Iris pigment epithelial cell (primary cell): ENCODE measurements at places on chromosomes 11 and 22.

DNA sequence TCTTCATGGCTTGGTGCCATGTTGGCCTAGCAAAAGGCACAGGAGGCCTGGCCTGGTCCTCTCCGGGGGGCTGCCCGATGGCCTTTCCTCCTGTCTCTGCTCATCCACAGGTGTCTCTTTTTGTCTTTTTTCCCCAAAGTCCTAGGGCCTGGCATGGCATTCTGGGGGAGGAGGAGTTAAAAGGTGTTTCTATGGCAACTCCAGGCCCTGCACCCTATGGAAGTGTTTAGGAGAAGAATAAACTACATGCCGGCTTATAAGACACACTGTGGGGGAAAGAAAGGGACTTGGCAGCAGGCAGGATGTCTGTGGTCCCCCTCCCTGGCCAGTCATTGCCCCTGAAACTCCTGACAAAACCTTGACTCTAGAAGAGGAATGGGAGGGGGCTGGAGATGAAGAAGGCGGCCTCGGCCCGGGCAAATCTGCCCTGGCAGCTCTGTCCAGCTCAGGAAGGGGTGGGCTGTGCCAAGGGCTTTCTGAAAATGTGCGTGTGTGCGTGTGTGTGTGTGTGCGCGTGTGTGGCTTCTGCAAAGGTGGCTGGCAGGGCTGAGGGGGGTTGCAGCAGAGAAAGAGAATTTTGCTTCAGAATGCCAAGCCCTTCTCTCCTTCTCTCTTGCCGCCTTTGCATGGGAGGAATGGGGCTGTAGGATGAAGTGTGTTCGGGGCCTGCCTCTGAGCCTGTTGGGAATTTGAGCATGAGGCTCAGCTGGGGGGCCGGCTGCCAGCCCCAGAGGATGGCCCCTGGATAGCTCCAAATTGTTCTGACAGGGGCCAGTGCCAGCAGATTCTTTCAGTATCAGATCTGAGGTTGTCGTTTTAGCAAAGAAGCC lies 3.2 kb downstream of the TIMP3 start:
- DNase-seq: no peak

DNA sequence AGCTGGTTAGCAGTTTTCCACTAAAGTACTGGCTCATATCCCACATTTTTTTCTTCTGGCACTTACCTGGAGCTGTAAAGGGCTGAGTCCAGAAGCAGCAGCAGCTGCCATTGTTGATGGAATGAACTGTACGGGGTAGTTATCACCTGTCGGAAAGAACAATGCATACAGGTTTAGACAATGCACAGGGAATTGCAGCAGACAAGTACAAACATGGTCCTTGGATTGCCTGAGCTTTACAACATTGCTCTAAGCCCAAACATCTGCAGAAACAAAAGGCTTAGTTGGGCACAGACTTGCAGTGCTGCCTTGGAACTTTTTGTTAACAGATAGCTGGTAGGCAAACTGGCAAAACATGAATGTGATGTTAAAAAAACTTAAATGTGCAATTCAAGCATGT lies 258.8 kb downstream of the SOX6 start:
- DNase-seq: no peak

DNA sequence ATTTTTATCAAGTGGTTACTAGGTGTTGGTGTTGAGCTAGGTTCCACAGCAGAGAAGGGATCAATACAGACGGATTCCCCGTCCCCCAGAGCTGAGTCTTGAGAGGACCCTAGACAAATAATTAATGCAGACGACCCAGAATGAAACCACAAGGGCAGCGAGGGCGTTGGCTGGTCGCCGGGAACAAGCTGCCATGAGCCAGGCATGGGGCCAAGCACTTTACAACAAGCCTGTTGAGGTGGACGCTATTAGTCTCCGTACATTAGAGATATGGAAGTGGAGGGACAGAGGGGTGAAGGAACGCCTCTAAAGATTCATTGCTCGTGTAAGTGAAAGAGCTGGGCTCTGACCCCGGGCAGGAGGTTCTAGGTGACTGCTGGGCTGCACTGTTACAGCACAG lies 77.1 kb upstream of the EIF3D start:
- no peak for DNase-seq

DNA sequence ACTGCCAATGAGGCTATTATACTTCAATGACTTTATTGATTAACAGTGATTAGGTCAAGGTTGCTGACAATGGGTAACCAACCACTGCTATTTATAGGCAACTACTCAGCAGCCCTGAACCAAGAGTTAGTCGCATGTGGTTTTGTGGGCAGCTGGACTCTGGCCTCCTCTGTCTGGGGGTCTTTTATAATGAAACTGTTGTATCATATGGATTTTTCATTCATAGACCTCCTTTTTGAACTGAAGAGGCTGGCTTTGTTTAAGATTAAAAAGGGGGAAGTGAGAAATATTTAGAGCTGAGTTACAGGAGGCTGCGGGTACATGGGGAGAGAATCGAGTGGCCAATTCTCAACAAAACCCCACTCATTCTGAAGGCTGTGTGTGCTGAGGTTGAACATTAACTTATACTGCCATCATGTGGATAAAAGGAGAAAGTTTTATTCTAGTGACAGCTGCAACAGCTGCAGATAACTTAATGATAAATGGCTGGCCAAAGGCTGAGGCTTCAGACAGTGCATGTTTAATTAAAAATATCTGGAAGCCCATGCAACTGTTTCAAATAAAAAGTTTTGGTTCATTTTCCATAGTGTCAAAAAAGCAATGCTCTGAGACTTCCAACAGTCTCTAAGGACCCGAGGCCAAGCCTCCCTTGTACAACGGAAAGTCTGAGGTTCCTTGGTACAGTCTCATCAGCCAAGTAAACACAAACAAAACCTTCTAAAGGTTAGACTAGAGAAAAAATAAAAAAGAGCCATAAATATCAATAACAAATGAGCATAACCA lies 682.6 kb downstream of the KCNA4 start:
- DNase-seq: peak; percentile 86

DNA sequence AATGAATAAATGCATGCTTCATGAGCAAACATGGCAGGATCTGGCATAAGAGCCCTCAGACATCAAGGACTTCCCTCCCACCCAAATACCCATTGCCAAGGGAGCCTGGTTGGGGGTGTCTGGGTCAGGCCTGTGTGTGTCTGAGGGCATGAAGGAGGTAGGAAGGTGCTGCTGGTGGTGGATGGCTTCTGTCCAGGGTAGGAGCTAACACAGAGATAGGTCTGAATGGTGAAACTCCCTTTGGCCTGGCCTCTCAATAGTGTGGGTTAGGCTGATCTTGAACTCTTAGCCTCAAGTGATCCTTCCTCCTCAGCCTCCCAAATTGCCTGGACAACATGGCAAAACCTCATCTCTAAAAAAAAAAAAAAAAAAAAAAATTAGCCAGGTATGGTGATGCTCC lies 2.8 kb downstream of the AMPD3 start:
- DNase-seq: no peak

GRCh38 chr11:1292018-1292643 lies 17.3 kb downstream of the TOLLIP start:
- DNase-seq: no peak

DNA sequence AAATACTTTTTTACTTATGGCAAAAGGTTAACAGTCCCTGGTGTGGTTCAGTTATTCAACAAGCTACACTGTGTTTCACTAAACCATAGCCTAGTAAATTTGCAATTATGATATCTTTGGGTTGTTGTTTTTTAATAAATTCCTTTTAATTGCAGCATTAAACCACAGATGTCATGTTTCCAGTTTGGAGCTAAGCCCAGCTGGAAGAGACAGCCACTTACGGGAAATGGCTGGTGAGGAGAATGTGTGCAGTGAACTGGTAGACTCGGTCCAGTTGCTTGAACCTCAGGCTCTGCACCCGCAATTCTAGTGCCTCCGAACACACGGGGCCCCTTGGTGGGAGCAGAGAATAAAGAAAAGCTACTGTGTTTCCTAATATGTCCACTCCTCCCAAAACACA lies 70.8 kb downstream of the WNT11 start:
- DNase-seq: no peak

DNA sequence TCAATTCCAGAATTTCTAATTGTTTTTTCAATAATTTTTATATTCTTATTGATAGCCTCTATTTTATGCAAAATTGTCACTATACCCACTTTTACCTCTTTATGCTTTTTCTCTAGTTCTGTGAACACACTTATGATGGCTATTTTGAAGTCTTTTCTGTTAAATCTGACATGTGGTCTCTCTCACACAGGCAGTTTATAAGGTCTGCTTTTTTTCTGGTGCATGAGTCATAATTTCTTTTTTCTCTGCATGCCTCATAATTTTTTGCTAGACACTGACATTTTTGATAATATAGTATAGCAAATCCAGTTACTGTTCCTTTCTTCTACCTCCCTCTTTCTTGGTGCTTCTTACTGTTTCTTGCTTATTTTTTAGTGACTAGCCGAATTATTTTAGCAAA lies 36.0 kb downstream of the ZBTB44 start:
- DNase-seq: peak; percentile 27

DNA sequence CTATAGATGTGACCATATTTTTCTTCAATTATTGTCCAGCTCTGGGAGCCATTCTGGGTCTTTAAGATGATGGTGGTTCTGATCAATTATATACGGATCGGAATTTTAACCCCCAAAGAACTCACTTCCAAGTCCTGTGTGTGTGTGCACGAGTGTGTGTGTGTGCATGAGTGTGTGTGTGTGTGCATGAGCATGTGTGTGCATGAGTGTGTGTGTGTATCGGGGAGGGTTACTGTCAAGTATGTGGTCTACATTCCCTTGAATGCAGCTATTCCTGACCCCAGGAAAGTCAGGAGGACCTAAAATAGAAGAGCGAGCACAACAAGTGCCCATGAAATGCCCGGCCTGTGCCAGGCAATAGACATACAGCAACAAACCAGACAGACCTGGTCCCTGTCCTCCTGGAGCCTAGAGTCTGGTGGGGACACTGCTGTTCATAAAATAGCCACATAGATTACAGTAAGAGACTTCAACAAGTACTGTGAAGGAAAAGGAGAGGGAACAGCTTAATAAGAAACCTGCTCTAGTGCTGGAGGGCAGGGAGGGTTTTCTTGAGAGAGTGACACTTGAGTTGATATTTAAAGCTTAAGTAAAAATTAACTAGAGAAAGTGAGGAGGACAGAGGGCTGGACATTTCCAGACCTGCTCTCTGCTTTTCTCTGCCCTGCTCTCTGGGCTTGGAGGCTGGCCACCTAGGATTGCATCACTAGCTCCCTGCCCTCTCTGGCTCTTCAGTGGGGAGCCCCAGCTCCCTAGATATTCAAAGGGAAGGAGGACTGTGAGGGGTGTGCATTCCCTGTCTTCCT lies 66.1 kb upstream of the SPON1 start:
- DNase-seq: no peak

DNA sequence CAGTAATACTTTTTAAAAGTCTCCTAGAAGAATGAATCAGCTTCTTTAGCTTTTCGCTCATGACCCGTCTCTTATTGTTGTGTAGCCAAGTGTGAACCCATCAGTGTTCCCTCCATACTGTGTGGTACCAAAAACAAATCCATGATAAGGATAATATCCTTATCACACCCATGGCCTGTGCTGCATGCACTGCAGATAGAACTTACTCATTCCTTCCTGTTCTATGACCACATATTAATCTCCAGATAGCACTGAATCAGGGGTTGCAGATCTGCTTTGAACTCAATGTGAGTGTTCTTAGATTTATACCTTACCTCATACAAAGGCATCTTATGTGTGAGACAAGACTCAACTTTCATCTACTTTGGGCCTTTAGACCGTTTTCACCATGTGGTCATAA lies 373.4 kb downstream of the JRKL start:
- DNase-seq: peak; percentile 30

GRCh38 chr11:67062526-67063373 lies 6.1 kb downstream of the RHOD start:
- no peak for DNase-seq

DNA sequence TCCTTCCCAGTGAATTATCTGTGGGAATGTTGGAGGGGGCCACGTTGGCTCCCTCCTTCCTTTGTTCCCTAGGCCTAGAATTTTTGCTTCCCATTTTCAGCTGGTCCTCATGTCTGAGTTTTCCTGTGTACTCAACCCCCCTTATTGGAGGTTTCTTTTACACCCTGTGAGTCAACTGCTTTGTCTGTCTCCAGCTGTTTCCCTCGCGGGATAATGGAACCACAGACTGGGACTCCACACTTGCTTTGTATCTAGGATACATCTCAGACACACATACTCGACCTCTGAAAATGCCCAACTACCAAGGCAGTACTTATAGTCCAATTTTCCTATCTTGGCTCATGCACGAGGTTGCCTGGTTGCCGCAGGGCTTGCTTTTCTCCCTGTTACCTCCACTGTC lies 352.7 kb upstream of the MPPED2 start:
- no peak for DNase-seq

DNA sequence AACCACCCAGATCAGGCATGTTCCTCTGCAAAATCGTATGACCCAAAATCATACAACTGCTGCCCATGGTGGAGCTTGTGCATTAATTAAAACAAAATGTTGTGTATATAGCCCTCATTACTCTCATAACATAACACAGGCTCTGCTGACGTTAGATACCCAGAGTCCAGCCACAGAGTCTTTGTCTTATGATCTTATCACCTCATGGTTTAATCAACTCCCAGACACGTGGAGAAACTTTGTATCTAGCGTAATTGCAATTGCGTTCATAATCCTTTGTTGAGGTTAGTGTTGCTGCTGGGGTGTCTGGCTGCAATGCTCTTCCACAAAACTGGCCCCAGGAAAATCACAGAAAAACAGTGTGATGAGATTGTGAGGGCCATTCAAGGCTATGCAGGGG lies 5.0 kb upstream of the APOL1 start:
- no peak for DNase-seq

DNA sequence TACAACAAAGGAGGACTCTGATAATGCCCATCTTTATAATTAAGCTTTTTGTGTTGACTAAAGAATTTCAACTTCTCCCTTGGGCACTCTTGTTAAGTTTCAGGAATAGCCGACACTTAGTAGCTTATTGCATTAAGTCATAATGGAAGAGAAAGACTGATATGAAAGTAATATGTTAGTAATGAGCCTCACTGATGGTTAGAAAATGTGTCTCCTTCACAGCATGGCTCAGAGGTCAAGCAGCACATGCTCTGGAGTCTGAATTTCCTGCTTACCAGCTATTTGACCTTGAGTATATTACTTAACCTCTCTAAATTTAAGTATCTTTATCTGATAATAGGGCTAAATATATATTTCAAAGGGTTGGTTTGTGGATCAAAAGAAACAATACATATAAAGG lies 39.0 kb downstream of the PDGFD start:
- no peak for DNase-seq

GRCh38 chr11:36985562-36985961 lies 387.5 kb upstream of the RAG2 start:
- DNase-seq: no peak

- DNase-seq: no peak
These were observed 24.1 kb downstream of the ZBTB16 start for GRCh38 chr11:114083391-114084252.
